GDM1 (cell line): ENCODE measurements at places on chromosomes 6 and 20.

GRCh38 chr6:12947151-12947871, 230.7 kb downstream of the PHACTR1 start:
- DNase-seq = no peak

GRCh38 chr6:5497896-5498578, 236.7 kb downstream of the FARS2 start:
- no peak for DNase-seq

GRCh38 chr20:52168116-52168515, 23.5 kb downstream of the ZFP64 start:
- no peak for DNase-seq

GRCh38 chr6:9927275-9927674, 487.6 kb downstream of the TFAP2A start:
- no peak for DNase-seq

- no peak for DNase-seq
Observed at GRCh38 chr6:81767163-81767891, 14.8 kb upstream of the TENT5A start.

DNA sequence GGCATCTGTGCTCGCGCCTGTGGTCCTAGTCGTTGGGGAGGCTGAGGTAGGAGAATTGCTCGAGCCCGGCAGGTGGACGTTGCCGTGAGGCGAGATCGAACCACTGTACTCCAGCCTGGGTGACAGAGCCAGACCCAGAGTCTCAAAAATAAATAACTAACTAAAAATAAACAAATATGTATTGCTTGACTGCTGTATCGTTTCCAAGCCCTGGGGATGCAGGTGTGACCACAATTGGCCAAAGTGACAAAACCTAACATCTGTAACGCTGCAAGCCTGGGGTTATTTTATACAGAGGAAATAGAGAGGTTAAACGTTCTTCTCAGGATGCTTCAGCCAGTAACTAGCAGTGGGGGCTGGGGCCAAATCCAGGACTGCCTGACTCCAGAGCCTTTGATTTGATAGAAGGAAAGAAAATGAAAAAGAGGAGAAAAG, 1.9 kb upstream of the SRSF3 start:
- no peak for DNase-seq

GRCh38 chr6:3601570-3601969, 144.7 kb upstream of the SLC22A23 start:
- DNase-seq = no peak

GRCh38 chr6:149026530-149026942, 279.7 kb downstream of the UST start:
- DNase-seq = peak; percentile 36

DNA sequence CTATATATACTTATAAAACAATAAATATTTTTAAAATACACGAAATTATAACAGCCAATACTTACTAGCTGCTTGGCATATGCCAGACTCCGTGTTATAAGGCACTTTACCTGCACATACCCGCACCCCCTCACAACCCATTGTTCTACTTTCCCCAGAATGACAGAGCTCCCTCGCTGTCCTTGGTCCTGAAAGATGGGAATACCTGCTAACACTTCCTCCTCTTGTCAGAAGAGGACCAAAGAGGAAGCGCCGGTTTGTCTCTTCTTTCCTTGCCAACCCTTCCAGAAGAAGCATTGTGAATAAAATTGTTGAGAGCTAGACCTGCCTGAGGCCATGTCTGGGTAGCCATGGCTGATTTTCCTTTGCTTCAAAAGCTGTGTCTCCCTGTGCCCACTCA, 149.3 kb downstream of the PTPRT start:
- DNase-seq = no peak

DNA sequence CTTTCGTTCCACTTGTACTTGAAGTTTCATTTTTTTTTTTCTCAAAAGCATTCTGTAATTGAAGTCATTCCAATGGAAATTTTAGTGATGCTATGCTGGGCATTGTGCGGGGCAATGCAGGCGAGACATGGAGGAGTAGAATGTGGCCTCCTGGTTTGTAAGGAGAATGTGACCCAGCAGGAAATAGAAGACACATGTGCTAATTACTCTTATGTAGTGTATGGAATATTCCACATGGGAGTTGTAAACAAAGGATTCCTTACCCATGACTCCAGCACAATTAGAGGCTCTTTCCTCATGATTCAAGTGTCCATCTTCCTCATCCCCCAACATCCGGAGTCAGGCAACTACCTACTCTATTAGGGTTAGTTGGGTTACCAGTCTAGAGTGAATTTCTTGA, 14.9 kb upstream of the RFPL4B start:
- DNase-seq = no peak

GRCh38 chr6:21734204-21734603, 140.7 kb downstream of the SOX4 start:
- DNase-seq = no peak

- DNase-seq = no peak
Observed at GRCh38 chr6:148263010-148263409, 79.6 kb upstream of the SASH1 start.

GRCh38 chr6:169320013-169320412, 66.4 kb upstream of the THBS2 start:
- no peak for DNase-seq

GRCh38 chr6:6148192-6148815, 141.6 kb upstream of the NRN1 start:
- no peak for DNase-seq

- DNase-seq = no peak
Observed at GRCh38 chr6:54827010-54827409, 19.6 kb upstream of the FAM83B start.

DNA sequence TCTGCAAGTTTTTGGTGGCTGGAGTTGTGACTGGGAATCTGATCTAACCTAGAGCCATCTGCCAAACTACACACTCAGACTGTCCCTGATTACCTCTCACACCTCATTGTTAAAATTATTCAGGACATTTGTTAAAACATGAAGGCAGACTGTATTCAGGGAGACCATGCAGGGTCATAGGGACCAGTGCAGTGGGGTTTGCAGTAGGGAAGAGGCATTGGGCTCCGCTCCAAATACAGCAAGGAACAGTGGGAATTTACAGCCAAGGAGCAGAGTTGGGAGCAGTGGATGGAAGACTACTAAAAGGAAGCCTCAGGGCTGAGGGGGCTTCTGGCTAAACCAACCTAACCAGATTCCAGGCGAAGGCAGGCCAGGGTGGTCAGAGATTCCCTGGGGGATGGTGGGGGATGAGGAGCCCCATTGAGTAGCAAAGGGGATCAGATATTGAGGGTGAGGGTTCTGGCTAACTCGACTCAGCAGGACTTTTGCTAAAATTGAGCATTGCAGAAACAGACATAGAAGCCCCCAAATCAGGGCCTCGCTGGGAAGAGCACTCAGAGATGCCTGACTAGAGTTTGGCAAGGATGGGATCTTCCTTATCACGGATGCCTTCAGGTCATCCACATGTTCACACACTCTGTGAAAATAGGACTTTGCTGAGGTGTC, 172.0 kb downstream of the ZDHHC14 start:
- no peak for DNase-seq

- no peak for DNase-seq
Observed at GRCh38 chr6:130578713-130579112, 212.9 kb downstream of the TMEM200A start.

GRCh38 chr20:50127587-50128519, 14.9 kb upstream of the UBE2V1 start:
- DNase-seq = no peak

DNA sequence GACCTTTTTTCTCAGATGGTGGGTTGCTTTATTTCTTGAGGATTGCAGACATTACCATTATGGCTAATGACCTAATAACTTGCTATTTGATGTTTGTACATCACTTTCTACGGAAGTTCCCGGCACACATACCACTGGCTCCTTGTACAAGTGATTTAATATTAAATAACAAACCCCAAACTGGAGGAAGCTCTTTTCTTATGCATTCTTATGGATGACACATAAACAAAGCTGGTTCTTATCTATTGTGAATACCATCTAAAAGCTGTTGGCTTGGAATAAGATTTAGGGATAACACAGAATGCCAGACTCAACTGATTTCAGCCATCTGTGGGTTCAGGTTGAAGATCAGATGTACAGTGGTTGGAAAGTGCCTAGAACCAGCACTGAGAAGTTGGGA, 272.6 kb downstream of the TSHZ2 start:
- no peak for DNase-seq

DNA sequence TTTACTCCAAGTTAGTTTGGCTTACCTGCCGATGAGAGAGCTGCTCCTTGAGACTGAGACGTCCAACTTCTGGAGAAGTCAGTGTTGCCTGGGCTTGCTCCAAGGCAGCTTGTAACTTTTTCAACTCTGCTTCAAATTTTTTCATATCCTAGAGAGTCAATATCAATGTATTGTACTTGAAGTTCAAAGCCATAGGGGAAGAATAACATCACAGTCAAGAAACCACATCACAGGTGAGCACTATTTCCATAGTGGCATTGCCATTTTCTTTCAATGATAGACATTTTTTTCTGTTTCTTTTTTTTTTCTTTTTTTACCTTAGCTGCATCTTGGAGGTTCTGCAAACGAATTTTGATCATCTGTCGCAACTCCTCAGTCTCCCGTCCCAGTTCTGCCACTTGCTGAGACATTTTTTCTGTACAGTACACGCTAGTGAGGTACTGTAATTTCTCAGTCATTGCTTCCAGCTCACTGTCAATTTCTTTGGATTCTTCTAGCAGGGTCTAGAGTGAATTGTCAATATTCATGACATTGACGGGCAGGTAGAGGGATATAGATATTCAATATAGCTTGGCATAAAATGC, 326.7 kb downstream of the SYNE1 start:
- no peak for DNase-seq

- DNase-seq = no peak
Observed at GRCh38 chr6:3520281-3521230, 63.7 kb upstream of the SLC22A23 start.
